ENCODE measurements at places on chromosomes 7 and 10.
A peak's percentile ranks its signal among the peaks of the same experiment; 100 is the strongest.

DNA sequence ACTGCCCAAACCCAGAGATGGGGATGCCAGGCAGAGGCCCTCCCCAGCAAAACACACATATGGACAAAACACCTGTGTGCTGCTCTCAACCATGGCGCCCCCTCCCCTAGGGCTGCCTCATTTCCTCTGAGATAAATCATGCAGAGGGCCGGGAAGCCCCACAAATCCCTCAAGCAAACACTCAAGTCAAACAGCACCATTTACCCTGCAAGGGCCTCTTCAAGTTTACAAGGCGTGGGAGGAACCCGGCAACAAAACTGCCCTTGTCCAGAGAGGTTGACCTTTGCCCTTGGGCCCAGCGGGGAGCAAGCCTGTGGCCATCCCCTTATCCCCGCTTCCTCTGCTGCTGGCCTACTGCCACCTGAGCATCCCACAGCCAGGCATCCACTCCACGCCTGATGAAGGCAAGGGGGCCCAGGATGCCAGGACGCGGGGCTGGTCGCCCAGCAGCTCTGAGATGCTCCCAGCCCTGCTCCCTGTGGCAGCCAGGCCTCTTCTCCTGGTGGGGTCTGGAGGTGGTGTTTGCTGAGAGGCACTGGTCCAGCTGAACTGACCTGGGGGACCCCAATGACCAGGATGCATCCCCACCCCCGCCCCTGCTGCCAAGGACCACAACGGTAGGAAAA is 77.4 kb downstream of the DLG5 start:
- no peak for DNase-seq

DNA sequence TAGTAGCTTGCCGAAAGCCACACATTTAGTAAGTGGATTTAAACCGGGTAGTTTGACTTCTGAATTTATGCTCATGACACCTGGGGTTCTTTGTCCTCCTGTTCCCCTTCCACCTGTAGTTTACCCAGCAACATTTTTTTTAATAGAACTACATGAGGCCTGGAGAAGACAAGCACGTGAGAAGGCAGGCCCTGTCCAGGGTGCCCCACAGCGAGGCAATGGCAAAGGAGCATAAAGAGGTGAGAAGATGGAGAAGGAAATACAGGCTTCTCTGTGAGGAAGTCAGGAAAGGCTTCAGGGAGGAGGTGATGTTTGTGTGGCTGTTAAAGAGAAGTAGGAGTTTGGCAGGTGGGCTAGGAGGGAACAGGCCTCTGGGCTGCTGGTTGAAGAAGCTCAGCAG is 50.3 kb upstream of the LAMB1 start:
- no peak for DNase-seq

GRCh38 chr7:86574006-86574405 is 69.7 kb upstream of the GRM3 start:
- DNase-seq = no peak

DNA sequence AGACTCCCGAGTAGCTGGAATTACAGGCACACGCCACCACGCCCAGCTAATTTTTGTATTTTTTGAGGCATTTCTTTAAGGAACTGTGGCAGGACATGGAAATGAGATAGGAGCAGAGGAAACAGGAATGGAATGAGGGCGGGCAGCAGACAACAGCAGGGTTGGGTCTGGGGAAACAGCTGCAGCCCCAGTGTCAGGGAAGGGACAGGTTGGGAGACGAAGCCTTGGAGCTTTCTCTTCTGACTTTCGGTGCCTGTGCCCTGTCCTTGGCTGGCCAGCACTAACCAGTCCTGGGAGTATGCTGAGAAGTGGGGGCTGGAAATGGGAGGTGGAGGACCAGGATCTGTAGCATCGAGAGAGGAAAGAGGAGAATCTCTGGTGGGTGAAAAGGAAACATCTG is 47.4 kb downstream of the ATOH7 start:
- no peak for DNase-seq

DNA sequence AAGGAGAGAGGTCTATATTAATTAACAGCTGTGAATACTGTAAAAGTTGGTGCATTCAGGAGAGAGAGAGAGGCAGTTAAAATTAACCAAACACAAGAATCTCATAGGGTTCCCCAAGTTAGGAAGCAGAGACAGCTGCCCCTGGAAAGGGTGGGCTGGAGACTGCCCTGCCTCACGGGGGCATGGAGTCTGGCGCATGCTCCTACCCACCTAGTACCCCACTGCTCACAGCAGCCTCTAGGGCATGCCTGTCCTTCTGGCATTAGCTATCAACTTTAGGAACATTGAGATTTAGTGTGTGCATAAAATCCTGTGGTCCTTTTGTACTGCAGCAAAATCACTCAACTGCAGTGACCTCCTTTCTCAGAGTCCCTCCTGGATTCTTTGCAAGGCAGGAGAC is 710.1 kb downstream of the SORCS3 start:
- no peak for DNase-seq

GRCh38 chr7:24825381-24825794 is 68.1 kb upstream of the GSDME start:
- DNase-seq = no peak

DNA sequence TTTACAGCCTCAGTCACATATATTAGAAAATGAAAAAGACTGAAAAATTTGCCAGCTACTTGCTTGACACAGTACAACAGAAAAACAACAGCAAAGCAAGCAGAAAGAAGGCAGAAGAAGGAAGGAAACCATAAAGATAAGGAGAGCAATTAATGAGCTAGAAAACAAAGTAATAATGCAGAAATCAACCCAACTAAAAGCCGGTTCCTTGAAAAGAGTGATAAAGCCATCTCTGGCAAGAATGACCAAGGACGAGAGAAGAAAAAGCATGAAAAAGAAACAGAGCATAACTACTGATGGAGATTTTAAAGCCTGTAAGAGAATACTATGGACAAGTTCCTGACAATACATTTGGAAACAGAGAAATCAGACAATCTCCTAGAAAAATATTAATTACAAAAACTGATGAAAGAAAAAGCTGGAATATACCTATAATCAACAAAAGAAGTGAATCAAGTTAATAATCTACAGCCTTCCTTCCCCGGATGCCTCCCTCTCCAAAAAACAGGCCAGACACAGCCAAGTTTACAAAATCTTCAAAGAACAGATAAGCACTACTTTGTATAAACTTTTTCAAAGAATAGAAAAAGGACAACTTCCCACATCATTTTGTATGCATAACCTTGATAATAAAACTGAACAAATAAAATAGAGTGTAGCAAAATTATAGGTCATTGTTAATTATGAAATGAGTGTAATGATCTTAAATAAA is 204.0 kb downstream of the BAMBI start:
- no peak for DNase-seq

GRCh38 chr7:148856578-148856881 is 27.6 kb downstream of the EZH2 start:
- no peak for DNase-seq

- DNase-seq = peak; percentile 67
These were observed at the start of gene PARD3 for GRCh38 chr10:34815185-34816084. Gene PARD3 (minus strand): TSS chr10:34815296. CDS start chr10:34814995, 301 bp downstream.

DNA sequence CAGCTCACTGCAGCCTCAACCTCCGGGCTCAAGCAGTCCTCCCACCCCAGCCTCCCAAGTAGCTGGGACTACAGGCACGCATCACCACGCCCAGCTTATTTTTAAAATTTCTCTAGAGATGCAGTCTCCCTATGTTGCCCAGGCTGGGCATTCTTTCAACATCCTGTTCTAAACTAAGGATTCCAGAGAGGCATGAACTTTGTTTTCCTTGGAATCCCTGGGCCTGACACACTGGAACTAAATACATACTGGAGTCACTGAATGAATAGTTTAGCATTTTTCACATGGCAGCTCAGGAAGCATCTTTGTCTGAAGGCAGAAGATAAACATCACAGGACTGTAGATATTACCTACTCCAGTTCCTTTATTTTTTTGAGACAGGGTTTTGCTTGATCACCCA is 108.7 kb downstream of the ITIH5 start:
- DNase-seq = no peak

- no peak for DNase-seq
These were observed 98.5 kb downstream of the PHTF2 start for GRCh38 chr7:77897004-77897547.

DNA sequence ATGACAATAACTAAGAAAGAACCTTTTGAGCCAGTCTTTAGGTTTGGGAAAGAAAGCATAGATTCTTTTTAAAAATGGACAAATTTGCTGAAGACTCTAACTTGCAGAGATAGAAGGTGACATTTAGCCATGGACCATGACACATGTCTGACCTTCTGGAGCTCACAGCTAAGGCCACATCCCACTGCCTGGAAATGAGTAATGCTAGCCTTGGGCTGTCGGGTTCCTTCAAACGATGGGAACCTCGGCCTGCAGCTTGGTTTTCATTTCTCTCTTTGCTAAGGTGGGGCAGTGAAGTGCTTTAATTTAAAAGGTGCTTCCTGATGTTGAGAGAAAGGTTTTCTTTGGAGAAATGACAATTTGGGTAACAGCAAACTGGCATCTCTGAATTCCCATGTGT is 223.2 kb downstream of the FANK1 start:
- no peak for DNase-seq

DNA sequence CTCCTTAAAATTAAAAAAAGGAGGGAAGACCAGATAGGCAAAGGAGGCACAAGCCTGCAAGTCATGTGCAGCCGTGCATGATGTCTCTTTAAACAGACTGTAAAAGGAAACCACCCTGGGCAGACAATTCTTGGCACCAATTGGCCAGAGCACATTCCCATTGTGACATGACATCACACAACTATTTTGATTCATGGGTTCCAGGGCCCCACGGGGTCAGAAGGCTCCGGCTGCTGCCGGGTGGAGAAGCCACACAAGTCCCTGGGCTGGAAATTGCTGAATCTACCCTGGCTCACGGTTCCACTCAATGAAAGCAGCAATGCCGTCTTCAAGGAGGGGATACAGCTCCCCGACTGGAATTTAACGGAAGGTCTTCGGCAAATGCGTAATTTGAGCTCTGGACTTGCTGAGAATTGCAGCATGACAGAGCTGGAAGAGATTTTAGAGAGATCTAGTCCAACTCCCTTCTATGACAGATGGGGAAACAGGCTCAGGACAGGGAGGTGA is 140.5 kb downstream of the PRKAG2 start:
- DNase-seq = peak; percentile 53

DNA sequence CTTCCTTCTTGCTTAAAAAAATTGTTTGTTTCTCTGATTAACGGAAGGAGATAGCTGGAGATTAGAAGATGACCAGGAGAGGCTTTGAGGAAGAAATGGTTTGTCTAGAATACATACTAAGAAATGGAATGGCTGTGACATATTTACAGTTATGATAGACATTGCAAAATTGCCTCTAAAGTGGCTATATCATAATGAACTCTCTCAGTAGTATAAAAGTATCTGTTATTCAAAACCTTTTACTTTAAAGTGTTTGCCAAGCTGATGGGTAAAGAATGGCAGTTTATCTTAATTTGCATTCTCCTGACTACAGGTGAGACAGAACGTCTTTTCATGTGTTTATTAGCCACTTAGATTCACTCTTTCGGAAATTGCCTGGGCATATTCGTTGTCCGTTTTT is 28.7 kb downstream of the LRGUK start:
- DNase-seq = no peak

GRCh38 chr7:133121175-133121844 is 39.4 kb upstream of the CHCHD3 start:
- DNase-seq = no peak

GRCh38 chr7:94897541-94897940 is 9.9 kb upstream of the PPP1R9A start:
- DNase-seq = no peak

- no peak for DNase-seq
These were observed 424.8 kb downstream of the KIF20B start for GRCh38 chr10:90126256-90126595.

DNA sequence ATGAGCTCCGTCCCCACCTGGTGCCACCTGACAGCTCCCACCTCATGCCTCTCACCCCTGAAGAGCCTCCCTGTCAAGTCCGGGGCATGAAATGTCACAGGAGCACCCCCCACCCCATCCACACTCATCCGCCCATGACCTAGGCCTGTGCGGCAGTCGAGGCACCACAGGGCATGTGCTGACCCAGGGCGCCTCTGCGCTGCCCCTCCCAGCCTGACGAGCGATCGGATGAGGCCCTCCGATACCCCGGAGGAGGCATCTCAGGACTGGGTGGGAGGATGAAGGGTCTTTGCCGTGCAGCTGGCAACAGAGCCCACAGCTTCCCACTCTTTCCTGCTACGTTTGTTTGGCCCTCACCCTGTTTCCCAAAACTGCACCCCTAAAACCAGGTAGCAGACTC is 184.4 kb upstream of the TCERG1L start:
- DNase-seq = no peak

DNA sequence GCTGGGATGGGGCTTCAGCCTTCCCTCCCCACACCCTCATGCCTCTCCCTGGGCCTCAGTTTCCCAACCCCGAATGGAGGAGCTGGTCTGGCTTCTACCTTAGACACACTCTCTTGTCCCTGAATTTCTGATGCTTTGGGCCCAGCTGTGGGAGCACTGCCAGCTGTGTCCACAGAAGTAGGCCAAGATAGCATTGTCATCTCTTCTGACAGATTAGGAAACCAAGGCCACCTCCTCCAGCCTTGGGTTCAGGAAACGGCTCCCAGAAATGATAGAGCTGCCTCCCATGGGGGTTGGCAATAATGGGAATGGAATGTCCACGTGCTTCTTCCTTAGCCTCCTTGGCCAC is 1.3 kb downstream of the PPIF start:
- DNase-seq = no peak
